ENCODE measurements at places on chromosomes 1 and 21. TPM values are rescaled to one million over a fixed set of nuclear protein-coding genes. Genes with fewer than 3 reads are reported as not detected.

PTGS2 gene
- total RNA-seq = 0.81 TPM

GNAT2 gene
- total RNA-seq = not detected

IGSF5 gene
- total RNA-seq = 3.8 TPM

GCSAML gene
- total RNA-seq = not detected

CD52 gene
- total RNA-seq = 4.6 TPM

LCE1A gene
- total RNA-seq = not detected

CLCA1 gene
- not detected for total RNA-seq

LCE7A gene
- not detected for total RNA-seq

STYXL2 gene
- 462 TPM for total RNA-seq

ZNF648 gene
- total RNA-seq = not detected

GJC2 gene
- 1.6 TPM for total RNA-seq

LHX8 gene
- not detected for total RNA-seq

SCAF4 gene
- total RNA-seq = 20.6 TPM

ITSN1 gene
- total RNA-seq = 25.5 TPM

NEXN gene
- 532 TPM for total RNA-seq

ANXA9 gene
- 0.16 TPM for total RNA-seq

RAD54L gene
- 0.97 TPM for total RNA-seq

NTNG1 gene
- not detected for total RNA-seq

TLCD4 gene
- total RNA-seq = 91.6 TPM
